Neural progenitor cell (in vitro differentiated cells): ENCODE measurements at places on chromosomes 5 and 9.

GRCh38 chr9:4839470-4839912 is 46.7 kb downstream of the RCL1 start:
- no peak for DNase-seq

DNA sequence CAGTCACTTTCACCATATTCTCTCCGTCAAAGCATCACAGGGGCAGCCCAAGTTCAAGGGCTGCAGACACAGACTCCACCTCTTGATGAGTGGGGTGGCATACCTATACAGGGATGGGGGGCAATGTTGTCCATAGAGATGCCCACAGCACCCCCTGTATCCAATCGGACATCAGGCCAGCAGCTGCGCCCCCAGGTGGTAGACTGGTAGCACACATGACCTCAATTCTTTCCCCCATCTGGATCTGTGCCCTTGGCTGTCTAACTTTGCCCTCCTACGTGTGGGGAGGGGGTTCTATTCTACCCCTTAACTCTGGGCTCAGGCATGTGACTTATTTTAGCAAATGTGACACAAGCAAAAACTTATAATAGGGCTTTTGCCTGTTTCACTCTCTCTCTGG is 84.0 kb upstream of the SLC25A48 start:
- peak; percentile 28 for DNase-seq

DNA sequence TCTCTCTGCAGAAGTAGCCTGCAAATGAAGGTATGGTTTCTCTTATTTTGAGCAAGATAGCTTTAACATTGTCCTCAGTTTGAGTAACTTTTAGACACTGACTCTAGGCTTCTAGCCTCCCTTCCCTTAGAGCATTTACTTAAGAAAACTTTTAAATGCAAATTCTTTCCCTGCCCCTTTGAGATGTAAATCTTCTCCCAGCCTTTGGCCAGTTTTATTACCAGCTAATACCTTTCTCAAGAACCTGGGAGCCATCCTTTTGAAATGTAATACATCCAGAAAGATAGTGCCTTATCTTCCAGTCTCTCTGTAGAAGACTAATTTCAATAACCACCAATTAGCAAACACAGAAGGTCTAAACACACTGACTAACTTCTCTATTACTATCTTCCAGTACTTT is 688.9 kb upstream of the CDH9 start:
- no peak for DNase-seq

DNA sequence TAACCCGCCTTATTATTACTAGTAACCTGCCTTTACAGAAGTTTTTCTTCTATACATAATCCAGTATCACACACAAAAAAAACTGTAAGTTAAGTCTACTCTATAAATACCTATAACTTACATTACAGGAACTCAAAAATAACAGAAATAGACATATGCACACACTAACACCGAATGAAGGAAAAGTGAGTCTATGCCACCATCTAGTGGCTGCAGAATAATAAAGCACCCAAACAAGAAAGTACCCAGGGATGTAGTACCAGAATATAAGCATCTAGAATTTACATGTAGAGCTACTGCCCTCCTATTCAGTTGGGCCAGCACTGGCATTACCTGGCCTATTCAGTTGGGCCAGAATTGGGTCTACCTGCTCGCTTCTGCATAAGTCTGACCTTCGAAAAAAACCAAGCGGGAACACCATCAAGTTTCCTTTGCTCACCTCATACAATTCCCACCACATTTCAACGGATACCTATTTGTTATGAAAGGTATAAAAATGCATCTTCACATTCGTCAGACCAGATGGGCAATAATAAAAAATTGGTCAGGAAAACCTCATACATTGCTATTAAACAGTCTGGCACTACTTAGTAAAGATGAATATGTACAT is 4.0 kb upstream of the NIPSNAP3A start:
- DNase-seq: peak; percentile 54

- no peak for DNase-seq
These were observed 35.9 kb downstream of the FOXI1 start for GRCh38 chr5:170141636-170142035.

GRCh38 chr5:144485540-144485939 is 314.9 kb downstream of the KCTD16 start:
- no peak for DNase-seq

DNA sequence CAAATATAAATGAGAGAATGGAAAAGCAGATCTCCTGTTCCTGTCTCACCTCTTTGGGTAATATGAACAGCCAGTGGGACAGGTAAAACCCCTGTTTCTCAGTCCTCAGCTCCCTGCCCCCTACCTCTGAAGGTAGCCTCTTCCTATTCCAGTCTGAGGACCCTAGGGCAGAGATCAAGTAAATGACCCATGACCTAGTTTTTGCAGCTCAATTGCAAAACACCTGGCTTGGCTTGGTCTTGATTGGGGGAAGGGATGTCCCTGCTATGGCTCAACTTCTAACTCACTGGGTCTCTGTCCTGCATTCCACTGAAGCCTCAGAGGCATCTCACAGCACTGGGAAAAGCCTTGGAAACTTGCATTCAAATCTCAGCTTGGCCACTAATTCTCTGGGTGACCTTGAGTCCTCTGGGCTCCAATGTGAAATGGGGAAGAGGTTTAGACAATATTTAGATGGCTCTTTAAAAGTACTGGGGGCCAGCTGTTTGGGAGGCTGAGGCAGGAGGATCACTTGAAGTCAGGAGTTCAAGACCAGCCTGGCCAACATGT is 1.6 kb upstream of the GALT start:
- DNase-seq: no peak

DNA sequence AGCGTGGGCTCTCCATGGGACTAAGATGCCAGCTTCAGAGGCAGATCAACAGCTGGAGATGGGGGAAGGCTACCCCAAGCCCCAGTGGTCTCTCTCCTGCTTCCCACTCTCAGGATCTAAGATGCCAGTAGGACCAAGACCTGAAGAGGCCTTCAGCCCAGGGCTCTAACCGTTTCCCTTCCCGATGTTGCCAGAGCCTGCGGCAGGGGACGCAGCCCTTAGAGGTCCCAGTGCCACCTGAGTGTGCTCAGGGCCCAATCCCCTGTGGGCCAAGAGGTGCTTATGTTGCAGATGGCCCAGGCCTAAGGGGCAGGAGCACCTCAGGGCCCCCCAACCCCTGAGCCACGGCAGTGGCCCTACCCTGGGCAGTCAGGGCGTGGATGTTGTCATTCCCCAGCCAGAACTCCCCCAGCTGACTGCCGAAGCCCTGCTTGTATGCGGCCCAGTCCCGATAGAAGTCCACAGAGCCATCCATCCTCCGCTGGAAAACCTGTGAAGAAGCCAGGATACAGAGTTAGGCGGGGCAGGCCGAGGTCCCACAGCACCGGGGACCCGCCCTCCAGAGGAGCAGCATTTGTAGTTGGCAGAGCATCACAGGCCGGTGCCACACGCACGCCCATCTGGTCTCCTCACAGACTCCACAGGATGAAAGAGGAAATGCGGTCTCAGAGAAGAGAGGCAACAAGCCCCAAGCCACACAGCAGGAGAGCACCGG is 5.4 kb downstream of the FCN1 start:
- no peak for DNase-seq

DNA sequence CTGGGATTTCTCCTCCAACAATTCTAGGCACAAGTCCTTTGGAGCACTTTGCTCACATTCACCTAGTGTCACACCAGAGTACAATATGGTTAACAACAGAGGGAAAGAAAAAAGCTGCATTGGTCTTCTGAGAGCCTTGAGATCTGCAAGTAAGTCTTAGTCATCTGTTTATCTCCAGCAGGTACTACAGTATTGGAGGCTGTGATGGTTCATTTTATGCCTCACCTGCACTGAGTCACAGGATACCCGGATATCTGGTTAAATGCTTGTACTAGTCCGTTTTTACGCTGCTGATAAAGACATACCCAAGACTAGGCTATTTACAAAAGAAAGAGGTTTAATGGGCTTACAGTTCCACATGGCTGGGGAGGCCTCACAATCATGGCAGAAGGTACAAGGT is 525.0 kb downstream of the NR2F1-AS1 start:
- DNase-seq: no peak

GRCh38 chr5:176588297-176588696 is 21.7 kb downstream of the GPRIN1 start:
- no peak for DNase-seq

DNA sequence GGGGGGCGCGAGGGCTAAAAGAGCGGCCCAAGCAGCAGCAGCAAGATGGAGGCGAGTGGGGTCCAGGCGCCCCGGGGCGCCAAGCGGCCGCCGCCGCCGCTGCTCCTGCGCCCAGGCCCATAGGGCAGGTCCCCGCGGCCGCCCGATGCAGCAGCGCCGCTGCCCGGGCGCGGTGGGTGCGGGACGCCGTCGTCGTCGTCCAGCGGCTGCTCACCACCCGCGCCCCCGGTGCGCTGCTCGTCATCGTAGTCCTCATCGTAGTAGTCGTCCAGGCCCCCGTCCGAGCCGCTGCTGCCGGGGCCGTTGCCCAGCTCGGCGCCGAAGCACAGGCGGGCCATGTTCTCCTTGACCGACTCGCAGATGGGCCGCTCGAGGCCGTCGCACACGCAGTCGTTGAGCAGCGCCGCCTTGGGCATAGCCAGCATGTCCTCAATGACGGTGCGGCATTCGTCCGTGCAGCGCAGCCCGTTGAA is 1.5 kb downstream of the GAS1 start:
- peak; percentile 63 for DNase-seq

DNA sequence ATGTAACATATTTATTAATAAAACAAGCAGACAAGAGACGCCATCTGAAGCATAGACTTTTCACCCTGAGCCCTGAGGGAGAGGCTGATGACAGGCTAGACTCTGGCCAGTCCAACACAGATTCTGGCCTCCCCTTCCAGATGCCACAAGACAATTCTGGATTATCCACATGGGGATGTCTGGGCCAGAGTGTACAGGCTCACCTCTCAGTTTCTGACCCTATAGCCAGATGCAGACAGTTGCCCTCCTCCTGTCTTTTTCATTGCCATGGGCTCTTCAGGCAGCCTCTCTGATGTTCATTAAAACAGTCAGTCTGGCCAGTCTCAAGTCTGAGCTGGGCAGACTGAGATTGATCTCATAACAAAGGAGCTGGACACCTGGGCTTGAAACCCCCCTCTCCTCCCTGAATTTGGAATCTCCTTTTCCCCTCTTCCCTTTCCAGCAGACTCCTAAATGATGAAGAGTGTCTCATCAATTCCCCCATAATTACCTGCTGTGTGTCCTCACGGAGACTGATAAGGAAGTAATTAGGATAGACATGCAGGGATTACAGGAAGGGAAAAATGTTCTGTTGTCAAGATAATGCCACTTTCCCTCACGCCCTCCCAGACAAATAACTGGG is 89.6 kb downstream of the ASTN2 start:
- no peak for DNase-seq

GRCh38 chr5:126924331-126925033 is 105.9 kb downstream of the MARCHF3 start:
- no peak for DNase-seq

- DNase-seq: peak; percentile 86
These were observed 1.5 kb upstream of the GPRIN1 start for GRCh38 chr5:176611435-176611834.

DNA sequence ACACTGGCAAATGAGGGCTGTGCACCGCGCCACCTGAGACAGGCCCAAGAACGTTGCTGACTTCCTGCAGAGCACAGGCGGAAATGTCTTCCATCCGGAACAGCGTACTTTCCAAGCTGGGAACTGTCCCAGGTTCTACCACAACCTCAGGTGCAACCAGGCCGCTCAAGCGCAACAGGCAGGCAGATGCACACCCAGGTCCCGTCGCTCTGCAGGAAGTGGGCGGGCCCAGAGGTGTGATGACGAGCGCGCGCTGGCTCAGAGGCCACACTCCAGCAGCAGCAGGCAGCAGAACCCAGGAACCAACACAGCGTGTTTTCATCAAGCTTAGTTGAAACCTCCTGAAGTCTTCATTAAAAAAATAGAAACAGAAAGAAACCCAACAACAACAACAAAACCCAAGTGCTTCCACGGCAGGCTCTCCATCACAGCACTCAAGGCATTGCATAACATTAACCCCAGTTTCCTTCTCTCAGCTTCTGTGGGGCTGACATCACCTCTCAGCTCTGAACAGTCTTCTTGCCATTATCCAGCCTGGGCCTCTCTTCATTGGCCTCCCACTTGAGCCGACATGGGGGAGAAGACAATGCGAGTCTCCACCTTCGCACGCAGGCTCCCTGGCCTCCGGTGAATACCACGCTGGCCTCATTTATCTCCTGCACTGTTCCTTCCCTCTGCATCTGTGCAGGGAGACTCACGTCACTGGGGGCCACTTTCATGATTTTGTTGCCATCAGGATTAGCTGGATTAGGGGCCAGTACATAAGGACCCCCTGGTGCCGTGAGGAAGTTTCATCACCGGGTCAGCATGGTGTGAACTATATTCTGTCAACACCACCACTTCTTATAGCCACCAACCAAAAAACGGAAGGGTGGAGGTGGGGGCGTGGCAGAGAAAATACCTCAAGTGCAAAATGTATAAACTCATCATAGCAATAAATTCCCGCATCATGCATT is 22.1 kb downstream of the PTCH1 start:
- DNase-seq: peak; percentile 65

DNA sequence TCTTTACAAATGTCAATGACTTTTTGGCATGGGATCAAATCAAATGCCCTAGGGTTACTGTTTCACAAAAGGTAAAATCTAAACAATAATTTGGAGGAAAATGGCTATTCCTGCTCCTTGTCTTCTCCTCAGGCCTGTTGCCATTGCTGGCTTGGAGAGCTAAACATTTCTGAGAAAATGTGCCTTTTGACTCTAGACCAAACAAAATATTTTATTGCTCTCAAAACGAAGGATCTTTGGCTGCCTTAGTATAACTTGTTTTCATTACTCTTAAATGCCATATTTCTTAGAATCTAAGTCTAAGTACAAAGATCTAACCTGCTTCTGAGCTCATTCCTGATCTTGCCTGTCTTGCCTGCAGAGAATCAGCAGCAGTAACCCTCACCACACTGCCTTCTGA is 116.6 kb downstream of the MUSK start:
- no peak for DNase-seq

GRCh38 chr9:109496218-109496617 is 1.9 kb downstream of the PTPN3 start:
- DNase-seq: no peak

- DNase-seq: no peak
These were observed 838 bp downstream of the POLK start for GRCh38 chr5:75512383-75513074.

DNA sequence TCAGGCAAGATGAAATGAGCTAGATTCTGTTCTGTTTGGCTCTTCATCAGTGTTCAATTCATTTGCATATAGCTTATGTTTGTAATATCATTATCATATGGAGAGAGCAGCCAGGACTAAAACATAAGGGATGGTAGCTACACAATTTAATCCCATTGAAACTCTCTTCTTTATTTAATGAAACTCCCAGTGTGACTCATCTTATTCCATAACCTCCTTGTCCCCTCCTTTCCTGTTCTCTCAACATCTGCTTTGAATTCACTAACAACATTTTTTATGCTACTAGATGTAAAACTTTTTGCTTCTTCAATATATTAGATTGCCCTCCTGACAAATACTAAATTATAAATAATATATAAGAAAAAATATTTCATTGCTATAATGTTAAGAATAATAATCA is 1823.4 kb downstream of the MAT2B start:
- DNase-seq: no peak
